ENCODE measurements at places on chromosomes 5 and 9.
A peak's percentile ranks its signal among the peaks of the same experiment; 100 is the strongest.

DNA sequence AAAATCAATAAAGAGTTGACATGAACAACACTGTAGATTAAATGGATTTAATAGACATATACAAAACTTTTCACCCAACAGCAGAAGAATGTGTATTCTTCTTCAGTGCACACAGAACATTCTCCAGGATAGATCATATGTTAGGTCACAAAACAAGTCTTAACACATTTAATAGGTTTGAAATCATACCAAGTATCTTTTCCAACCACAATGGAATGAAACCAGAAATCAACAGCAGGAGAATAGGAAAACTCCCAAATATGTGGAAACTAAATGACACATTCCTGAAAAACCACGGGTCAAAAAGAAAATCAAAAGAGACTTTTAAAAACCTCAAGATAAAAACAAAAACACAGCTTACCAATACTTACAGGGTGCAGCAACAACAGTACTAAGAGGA lies 790.1 kb upstream of the ZNF608 start:
- DNase-seq: no peak

DNA sequence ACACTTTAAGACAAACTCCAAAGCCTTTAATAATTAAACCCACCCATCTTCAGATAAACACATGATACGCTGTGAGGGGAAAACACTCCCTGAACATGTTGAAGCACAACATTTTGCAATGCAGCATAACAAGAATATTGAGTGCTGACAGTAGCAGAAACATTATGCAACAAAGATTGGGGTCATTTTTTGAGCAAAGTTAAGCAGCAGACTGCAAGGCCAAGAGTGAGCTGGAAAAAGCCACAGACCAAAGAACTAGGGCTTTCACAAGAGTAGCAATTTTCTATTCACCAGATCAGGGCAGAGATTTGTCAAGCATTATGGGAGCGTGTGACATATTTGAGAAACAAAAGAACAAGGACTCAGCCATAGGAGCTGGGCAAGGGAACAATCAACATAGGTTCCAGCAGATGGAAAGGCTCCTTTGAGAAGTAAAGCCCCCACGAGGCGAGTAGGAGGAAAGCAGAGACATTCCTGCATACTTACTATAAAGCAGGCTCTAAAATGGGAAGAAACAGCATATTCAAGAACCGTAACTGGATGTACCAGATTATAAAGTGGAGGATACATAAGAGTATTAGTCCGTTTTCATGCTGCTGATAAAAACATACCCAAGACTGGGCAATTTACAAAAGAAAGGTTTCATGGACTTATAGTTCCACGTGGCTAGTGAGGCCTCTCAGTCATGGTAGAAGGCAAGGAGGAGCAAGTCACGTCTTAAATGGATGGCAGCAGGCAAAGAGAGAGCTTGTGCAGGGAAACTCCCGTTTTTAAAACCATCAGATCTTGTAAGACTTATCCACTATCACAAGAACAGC lies 4.8 kb upstream of the TTC23L start:
- no peak for DNase-seq

DNA sequence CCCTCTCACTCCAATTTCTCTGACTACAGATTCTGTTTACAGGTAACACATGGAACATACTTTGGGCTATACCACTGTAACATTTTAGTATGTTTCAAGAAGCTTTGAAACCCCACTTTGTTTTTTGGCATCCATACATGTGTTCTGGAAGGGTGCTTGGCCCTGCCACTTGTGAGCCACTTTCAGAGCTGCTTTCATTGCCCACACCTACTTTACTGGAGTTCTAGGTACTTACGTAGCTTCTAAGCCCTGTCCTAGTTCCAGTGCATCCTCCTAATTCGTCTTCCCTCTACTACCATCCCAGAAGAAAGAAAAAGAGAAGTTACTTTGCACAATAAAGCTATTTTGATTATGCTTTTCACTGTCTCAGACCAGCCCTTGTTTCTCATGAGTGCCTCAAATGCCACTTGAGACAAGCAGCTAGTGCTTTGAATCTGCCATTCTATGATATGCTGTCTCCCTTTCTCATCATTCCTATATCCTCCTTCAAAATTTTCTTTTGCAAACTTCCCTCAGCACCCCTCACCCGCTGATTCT lies 26.5 kb upstream of the C5orf47 start:
- no peak for DNase-seq

GRCh38 chr5:170070556-170071412 lies 34.9 kb upstream of the FOXI1 start:
- peak; percentile 3 for DNase-seq

DNA sequence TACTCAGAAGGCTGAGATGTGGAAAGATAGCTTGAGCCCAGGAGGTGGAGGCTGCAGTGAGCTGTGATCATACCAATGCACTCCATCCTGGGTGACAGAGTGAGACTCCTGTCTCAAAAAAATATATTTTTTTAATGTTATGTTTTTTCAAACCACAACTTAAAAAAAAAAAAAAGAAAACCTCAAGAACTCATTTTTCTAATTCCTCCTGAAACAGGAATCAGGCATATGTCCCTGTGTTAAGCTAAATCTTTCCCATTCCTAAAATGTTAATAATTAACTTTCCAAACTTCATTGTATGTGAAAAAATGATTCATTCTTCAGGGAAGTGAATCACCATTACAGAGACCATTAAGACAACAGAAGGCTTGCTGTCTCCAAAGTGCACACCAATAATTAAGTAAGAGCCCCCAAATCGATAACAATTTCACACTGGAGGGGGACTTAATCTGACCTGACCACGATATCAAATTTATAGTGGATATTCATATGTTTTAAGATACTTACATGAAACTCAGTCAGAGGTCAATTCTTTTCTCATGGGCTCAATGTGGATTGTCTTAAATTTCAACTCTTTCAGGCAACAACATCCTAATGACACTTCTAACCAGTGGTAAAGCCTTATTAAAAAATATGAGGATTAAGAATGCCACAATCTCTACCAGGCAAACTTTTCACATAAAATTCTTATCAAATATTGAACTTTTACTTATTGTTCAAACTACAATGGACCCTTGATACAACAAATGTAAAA lies 5.2 kb downstream of the CEMIP2 start:
- no peak for DNase-seq

- no peak for DNase-seq
These were observed 162.9 kb upstream of the ELL2 start for GRCh38 chr5:96124589-96124988.

GRCh38 chr9:104992659-104993058 lies 64.7 kb upstream of the ABCA1 start:
- DNase-seq: no peak

DNA sequence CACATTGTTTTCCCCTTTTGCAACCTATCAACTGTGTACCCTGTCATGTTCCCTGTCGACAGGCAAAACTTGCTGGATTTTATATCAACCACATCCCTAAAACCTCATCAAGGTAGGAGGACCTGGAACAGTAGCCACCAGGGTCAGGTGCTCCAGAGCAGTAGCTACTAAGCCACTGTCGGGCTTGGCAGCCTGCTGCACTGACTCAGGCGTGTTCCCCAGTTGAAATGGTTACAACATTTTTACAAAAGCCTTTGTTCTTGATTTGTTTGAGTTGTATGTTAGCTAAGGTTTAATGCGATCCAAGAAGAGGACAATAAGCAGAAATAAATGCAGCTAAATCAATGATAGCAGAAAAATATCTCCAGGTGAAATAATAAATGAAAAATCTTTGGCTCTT lies 407.4 kb upstream of the TLE4 start:
- no peak for DNase-seq

- DNase-seq: no peak
These were observed 90.4 kb downstream of the PGM5 start for GRCh38 chr9:68446836-68447235.

All from NCI-H1092 treated with DMSO at 0.1 percent for 48 hours (cell line).